Motor neuron (in vitro differentiated cells): ENCODE measurements at places on chromosomes 16 and 17.

- ATAC-seq = peak; percentile 92
Measured at GRCh38 chr17:29847527-29848400, 82.3 kb downstream of the SSH2 start.

GRCh38 chr16:4288148-4288921 is 15.5 kb upstream of the TFAP4 start:
- peak; percentile 80 for ATAC-seq

GRCh38 chr16:50326835-50327465 is 41.8 kb downstream of the BRD7 start:
- peak; percentile 79 for ATAC-seq

GRCh38 chr17:80943346-80944145 is 48.1 kb upstream of the CHMP6 start:
- ATAC-seq = no peak

- ATAC-seq = peak; percentile 92
Measured at GRCh38 chr16:62014319-62014923, 21.8 kb downstream of the CDH8 start.

DNA sequence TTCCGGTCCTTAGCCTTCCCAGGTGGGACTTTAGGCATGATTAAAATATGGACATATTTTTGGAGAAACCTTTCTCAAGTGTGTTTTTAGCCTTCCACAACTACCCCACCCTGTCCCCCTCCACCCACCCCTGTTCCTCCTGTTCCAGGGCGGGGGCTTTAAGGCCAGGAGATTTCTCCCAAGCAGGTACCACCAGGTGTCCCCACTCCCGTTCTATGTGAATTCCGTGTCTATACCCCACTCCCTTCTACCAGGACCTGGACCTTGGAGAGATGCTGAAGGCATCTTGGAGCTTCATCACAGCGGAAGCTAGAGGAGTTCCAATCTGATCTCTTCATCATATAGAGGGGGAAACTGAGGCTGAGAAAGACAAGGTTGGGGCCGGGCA is 9.7 kb downstream of the CA4 start:
- ATAC-seq = no peak

DNA sequence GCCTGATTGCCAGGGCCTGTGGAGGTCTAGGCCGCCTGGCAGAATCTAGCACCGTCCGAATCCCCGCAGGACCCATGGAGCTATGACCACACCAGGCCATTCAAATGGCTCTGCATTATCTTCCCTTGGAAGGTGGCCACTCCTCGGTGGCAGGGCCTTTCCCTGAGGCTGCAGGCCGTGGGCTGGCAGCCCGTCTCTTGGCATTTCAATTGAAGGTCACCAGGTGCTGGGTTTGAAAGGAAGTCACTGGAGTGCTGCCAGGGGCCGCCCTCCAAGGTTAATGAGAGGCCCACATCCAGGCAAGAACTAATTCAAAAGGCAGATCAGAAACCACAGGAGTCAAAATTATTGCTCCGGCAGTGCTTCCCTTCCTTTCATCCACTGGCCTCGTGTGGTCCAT is 27.7 kb upstream of the CACNG5 start:
- no peak for ATAC-seq

- no peak for ATAC-seq
Measured at GRCh38 chr17:149897-150584, 12.7 kb downstream of the SCGB1C2 start.

- ATAC-seq = no peak
Measured at GRCh38 chr17:64778240-64779097, 116.4 kb upstream of the SMURF2 start.

- no peak for ATAC-seq
Measured at GRCh38 chr17:82112914-82113311, 14.9 kb upstream of the FASN start.

GRCh38 chr16:66751053-66751302 is 431 bp downstream of the DYNC1LI2 start:
- peak; percentile 45 for ATAC-seq

DNA sequence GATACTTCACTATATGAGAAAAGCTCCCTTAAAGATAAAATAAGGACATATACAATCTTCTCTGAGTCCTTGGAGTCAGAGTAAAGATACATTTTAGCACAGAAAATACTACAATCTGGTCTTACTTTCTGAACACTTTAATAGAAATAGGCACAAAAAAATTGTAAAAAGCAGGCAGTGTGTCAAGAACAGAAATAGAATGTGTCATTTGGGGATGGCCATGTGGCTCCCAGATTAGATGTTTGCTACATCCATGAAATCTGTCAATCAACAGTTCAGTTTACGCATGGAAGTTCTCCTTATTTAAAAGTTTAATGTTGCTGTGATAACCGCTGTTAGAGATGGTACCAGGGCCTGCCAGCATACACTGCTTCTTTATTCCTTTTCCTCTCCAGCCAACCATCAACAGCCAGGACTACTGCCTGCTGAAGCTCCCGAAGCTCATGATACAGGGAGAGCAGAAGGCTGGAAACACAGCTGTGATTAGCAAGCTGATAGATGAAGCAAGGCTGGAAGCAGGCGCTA is 278.5 kb downstream of the CEP112 start:
- ATAC-seq = no peak

GRCh38 chr17:10135539-10136257 is 62.7 kb downstream of the GAS7 start:
- no peak for ATAC-seq

DNA sequence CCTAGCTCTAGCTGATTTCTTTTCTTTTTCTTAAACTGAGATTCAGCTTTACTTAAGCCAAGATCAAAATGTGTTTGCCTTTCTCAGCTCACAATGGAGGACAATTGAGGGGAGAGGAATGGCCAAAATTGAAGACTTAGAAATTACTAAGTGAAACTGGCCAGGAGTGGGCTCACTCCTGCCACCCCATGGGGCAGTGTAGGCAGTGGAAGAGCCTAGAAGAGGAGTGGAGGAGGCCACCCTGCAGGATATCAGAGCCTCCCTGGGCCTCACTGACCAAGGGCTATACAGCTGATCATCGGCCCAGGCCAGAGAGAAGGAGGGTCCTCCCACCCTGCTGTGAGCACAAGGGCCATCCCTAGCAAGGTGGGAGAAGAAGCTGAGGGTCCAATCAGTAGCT is 119.8 kb downstream of the CCT6B start:
- ATAC-seq = no peak

DNA sequence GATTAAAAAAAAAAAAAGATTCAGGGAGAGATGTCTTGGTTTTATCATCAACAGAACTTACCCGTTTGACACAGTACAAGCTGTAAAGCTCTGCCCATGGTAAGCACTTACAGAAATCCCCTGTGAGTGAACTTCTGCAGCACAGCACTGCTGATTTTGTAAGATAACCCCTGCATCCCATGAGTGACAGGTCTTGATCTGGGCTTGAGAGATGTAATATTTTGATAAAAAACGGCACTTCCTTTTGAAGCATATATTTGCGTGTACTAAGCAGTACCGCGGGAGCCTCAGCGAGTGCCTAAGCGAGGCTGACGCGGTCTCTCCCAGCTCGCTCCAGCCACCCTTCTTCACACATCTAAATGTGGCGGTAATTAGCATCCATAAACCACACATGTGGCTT is 50.5 kb downstream of the IKZF3 start:
- ATAC-seq = no peak

DNA sequence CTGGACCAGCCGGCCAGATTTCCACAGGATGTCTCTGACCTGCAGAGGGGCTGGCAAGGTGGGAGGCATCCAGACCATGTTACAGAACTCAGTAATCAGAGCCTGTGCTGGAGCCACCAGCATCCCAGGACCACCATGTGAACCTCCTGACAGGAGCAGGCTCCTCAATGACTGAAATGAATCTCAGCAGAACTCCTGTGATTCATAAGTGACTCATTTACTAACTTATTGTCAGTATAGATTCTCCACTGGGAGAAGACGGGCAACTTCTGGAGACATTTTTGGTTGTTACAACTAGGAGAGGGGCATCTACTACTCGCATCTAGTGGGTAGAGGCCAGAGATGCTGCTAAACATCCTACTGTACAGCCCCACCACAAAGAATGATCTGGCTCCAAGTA is 3.1 kb upstream of the WWOX start:
- ATAC-seq = no peak

GRCh38 chr16:62805221-62805857 is 769.1 kb upstream of the CDH8 start:
- ATAC-seq = no peak

DNA sequence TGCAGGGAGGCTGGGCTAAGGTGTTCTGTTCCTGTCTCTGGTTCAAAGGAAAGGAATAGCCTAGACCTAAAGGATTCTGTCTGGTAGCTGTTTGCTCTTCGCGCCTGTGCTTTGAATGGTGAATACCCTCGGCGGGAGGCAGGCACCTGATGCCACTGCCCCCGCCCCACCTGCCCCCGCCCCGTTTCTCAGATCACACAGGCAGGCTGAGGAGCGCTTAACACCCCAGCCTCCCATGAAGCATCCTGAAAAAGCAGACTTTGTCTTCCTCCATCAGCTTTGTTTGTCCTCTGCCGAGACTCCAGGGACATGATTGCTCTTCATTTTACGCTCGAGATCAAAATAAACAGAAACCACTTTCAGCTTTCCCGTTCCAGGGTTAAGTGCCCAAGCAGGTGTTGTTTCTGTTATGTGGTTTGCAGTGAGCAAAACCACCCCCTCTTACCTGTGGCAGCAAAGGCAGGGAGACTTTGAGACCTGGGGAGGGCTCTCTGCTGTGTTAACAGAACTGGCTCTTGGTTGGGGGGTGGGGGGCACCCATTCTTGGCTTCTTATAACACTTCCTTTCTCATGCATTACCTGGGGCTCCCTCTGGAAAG is 452.1 kb downstream of the WWOX start:
- ATAC-seq = no peak

DNA sequence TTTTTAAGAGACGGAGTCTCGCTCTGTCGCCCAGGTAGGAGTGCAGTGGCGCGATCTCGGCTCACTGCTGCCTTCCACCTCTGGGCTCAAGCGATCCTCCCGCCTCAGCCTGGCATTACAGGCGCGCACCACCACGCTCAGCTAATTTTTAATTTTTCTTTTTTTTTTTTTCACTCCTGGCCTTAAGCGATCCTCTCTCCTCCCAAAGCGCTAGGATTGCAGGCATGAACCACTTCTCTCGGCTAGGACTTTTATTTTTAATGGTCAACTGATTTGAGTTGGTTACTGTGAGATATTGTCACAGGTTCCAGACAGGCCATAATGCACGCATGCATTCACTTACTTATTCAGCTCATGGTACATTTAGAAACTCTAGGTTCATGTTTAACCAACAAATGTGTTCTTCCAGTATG is 888 bp downstream of the PIGW start:
- ATAC-seq = no peak

DNA sequence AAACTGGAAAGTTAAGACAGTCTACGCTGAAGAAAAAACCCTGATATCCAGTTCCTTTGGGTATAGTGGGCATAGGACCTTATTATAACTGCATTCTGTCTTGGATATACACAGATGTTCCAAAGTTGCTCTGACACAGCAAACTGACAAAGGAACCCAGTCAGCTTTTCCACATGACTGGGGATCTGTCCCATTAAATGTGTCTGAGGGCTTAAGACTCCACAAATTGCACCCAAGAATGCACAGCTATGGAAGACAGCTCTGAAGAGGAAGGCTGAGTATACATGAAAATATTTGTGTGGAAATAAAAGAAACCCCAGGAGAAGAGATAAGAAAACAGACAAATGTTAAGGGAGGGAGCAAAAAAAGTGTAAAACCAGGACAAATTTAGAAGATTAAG is 114.1 kb downstream of the SPAG9 start:
- no peak for ATAC-seq

DNA sequence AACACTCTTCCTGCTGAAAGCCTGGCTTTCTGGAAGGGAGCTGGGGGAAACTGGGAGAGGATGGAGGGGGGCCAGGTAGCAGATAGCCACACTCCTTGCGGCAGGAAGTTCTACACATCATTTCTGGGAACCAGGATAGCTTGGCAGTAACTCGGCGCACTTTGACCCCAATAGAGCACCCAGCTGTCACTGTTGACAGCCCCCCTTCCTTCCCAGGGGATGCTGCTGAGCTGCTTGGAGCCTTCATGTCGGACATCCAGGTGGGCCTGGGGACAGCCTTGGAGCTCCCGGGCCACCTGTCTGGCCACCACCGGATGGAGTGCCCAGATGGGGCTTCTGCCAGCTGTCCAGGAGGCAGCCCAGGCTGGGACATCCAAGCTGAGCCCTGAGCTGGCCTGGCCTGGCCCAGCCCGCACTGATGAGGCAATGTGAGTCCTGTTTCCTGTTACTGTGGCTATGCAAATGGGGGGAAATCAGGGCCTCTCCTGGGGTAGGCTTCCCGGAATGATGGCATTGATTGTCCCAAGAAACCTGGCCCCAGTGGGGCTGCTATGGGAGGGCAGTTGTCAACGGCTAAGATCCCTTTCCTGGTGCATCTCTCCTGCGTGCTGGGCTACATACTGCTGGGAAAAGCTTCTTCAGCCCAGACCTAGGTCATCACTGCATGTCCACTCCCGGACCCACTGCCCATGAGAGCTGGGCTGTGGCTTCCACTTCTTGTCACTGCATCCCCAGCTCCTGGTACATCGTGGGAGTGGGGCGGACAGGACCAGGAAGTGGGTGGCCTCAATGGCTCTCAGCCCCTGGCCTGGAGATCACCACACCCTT is 50.0 kb downstream of the SOCS1 start:
- peak; percentile 13 for ATAC-seq

DNA sequence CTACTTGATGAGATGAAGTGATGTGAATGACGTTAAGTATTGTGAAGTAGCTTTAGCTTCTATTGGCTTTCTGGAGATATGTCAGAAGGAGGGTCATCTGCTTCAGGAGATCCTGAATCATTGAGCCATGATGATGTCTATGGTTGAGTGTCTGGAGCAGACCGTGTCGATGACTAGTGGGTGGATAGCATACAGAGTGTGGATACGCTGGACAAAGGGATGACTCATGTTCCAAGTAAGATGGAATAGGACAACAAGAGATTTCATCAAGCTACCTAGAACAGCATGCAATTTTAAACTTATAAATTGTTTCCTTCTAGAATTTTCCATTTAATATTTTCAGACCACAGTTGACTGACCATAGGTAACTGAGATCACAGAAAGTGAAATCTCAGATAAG is 116.1 kb upstream of the RBBP6 start:
- ATAC-seq = no peak

- ATAC-seq = no peak
Measured at GRCh38 chr16:19291475-19291874, 5.9 kb downstream of the CLEC19A start.

GRCh38 chr16:83698964-83699363 is 108.8 kb upstream of the HSBP1 start:
- ATAC-seq = no peak

DNA sequence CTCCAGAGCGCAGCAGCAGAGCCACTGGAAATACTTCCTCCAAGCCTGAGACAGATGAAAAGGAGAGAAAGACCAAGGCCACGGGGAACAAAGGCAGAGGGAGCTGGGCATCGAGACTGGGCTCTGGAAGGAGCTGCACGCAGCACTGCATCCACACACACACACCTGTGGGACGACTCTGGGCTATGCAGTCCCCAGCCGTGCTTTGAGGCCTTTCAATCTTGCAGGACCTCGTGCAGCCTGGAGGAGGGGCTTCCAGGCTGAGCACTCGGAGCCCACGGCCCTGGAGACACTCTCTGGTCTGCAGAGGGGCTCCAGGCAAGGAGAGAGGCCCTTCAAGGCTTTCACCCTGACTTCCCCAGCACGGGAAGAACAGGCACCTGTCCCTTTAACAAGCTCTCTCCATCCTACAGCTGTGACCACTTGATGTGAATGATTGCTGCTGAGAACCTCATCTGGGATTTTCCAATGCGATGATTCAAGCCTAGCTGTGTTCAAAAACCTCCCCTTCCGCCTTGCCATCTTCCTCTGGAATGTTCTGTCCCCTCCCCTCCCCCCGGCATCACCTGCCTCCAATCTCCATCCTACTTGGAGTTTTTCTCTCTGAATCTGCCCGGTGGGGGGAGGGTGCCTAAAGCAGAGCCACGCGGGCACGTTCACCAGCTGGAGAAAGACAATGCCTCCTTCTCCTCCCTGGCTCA is 37.5 kb downstream of the RBFOX3 start:
- ATAC-seq = no peak
